GM23338 (cell line): ENCODE measurements at places on chromosomes 12 and 14. TPM values are rescaled to one million over a fixed set of nuclear protein-coding genes. Genes with fewer than 3 reads are reported as not detected.

- DNase-seq: no peak
These were observed 37.3 kb downstream of the GPR135 start for GRCh38 chr14:59427653-59428580.

DNA sequence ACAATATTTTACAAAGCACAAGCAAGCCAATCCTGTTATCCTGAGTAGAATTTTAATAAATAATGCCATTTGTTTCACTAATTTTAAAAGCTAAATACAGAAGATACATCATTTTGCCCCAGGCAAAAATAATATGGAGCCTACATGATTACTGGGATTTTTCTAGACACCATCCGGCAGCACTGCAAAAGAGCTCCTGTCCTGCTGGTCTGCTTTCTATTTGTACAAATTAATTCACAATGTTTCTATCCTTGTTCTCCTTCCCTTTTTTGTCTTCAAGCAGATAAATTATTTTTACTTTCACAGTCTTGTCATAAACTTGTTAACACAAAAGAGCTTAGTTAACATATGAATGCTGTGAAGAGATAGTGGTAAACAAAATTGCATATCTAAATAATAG lies 4.6 kb downstream of the SIX1 start:
- no peak for DNase-seq

- DNase-seq: no peak
These were observed 5.8 kb downstream of the RAB21 start for GRCh38 chr12:71760471-71760870.

GRCh38 chr12:20931894-20932293 lies 121.4 kb downstream of the SLCO1B3 start:
- peak; percentile 1 for DNase-seq

DNA sequence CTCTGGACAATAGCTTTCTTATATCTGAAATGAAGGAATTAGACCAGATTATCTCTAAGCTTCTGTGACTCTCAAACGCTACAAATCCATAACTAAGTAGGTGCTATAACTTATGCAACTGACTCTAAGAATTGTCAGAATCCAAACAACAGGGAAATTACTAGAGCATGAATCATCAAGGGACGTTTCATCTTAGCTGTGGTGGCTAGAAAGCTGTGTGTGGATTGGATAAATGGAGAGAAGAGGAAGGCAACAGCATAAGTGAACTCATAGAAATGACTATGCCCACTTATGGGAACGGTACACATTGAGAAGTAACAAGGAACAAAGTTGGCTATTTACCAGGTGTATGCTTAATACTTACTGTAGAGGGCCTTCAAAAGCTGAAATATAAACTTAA lies 96.0 kb upstream of the NEDD1 start:
- DNase-seq: no peak

- no peak for DNase-seq
These were observed 13.6 kb upstream of the TEX22 start for GRCh38 chr14:105384605-105385321.

- DNase-seq: peak; percentile 86
These were observed 40.5 kb downstream of the SLC2A14 start for GRCh38 chr12:7832059-7832696.

DNA sequence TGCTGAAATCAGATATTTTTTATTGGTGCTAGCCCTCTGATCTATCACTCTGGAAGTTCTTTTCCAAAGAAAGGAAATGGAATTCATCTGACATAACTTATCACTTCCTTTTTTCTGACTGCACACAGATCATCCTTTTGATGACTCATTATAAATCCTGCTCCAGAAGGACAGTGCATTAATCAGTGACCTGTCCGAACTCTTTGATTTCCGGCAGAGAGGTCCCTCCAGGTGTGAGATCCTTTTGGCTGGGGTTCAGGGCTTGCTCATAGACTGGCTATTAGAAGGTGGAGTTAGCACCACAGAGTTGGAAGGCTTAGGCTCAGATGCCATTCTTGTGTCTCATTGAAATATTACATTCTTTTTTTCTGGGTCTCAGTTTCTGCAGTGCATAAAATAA lies 328.2 kb downstream of the ZFP36L1 start:
- DNase-seq: no peak

GRCh38 chr12:74337951-74338350 lies 199.7 kb upstream of the ATXN7L3B start:
- no peak for DNase-seq

DNA sequence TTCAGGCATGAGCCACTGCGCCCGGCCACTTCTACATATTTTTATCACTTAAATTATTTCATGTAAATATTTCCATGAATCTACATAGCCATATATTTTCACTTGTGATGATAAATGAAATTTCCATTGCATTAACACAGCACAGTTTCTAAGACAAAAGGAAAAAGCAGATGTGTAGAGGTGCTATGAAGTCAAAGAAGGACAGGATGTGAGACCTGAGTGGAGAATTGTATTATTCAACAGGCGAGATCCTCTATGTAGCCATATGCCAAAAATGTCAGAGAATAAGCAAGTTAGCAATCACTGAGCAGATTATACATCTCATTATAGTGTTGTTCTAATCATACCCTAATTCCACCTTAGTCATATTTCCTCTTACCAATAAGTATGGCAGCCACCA lies 38.1 kb downstream of the ATF7 start:
- no peak for DNase-seq

DNA sequence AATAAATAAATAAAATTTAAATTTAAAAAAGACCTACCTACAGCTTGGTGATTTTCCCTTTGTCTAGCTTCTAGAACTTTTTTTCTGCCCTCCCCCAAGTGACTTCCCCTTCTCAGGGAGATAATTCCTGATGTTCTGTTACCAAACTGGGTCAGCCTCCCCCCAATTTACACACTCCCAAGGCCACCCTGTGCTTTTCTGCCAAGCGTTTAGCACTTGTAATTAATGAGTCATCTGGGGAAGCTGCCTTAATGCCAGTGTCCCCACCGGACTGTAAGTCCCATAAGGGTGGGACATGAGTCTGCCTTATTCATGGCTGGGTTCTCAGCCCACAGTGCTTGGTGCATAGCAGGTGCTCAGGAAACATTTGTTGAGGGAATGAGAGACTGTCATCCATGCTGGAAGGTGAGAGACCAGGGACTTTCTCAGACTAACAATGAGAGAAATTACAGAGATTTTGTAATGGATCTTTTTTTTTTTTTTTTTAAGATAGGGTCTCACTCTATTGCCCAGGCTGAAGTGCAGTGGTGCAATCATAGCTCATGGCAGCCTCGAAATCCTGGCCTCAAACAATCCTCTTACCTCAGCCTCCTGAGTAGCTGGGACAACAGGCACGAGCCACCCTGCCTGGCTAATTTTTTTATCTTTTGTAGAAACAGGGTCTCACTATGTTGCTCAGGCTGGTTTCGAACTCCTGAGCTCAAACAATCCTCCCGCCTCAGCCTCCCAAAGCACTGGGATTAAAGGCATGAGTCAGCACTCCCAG lies 106.8 kb downstream of the PHETA1 start:
- DNase-seq: no peak

DNA sequence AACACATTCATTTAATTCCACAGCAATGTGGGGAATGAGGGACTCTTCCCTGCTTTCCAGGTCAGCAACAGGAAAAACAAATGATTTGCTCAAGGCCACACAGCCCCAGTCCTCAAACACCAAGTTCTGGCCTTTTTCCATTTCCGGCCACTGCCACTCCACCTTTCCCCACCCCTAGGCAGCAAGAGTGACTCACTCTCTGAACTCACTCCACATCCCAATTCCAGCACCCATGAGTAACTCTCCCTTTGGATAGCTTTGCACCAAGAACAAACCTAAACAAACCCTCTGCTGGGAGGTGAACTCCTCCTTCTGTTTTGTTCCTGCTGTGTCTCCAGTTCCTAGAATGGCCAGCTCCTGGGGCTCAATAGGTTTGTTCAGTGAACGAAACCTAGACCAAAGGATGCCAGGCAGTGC lies 30.4 kb upstream of the PLEKHG6 start:
- no peak for DNase-seq

- DNase-seq: peak; percentile 70
These were observed 6.0 kb upstream of the LRP6 start for GRCh38 chr12:12272869-12273268.

GRCh38 chr12:40327535-40327934 lies 102.7 kb downstream of the LRRK2 start:
- no peak for DNase-seq

DNA sequence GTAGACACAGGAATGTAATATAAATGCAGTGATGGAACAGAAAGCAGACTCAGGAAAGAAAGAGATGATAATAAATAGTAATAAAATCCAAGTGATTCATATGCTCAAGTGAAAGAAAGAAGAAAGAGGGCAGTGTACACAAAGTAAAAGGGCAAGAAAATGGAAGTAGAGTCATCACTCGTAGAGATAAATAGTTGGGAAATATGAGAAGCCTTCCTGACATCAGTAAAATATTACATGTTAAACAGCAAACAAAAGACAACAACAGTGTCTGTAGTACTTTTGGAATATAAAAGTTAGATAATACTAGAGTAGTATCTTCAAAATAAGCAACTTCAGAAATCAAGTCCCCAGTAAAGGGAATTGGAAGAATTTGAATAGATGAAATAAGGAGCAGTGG lies 412.3 kb downstream of the RAD51B start:
- no peak for DNase-seq

GRCh38 chr12:98757455-98757854 lies 112.4 kb downstream of the APAF1 start:
- DNase-seq: no peak

DNA sequence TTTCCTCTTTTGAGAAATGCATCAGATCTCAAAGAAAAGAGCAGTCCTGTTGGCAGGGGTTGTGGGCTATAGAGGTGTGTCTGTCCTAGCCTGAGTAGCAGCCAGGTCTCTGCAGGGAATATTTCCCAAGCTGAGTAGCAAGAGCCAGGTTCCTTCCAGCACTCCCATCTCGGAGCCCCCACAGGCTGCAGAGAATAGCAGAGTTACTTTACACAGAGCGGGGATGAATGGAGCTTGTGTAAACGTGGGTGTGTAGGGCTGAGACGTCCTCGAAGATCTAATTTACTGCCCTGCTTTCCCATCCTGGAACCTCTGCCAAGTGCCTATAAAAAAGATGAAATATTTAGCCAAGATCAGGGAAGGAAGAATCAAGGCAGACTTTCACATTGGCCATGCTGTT lies 156.6 kb downstream of the TSPAN9 start:
- DNase-seq: no peak

GRCh38 chr12:30622509-30622908 lies 73.2 kb downstream of the IPO8 start:
- no peak for DNase-seq

GRCh38 chr14:54046250-54046649 lies 89.6 kb upstream of the BMP4 start:
- no peak for DNase-seq

- no peak for DNase-seq
These were observed 3.4 kb downstream of the KANSL2 start for GRCh38 chr12:48678551-48679185.

DNA sequence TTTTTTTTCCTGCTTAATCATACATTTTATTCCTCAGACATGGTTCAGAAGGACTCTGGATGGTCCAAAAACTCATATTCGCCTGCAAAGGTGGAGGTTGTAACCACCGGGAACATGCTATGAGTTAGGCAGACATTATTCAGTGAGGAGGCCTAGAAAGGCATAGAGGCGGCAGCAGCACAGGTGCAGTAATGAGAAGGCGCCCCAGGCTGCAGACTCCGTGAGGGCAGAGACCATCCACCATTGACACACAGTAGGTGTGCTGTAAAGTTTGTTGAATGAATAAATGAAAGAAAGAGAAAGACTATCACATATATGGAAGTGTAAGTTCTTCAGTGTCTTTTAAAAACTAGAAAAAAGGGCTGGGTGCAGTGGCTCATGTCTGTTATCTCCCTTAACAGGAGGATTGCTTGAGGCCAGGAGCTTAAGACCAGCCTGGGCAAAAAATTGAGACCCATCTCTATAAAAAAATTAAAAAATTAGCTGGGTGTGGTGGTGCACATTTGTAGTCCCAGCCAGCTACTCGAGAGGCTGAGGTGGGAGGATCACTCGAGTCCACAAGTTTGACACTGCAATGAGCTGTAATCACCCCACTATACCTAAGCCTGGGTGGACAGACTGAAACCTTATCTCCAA lies 34.5 kb upstream of the PTGR2 start:
- no peak for DNase-seq

- DNase-seq: peak; percentile 25
These were observed 97.7 kb downstream of the RMST start for GRCh38 chr12:97560350-97560749.

DNA sequence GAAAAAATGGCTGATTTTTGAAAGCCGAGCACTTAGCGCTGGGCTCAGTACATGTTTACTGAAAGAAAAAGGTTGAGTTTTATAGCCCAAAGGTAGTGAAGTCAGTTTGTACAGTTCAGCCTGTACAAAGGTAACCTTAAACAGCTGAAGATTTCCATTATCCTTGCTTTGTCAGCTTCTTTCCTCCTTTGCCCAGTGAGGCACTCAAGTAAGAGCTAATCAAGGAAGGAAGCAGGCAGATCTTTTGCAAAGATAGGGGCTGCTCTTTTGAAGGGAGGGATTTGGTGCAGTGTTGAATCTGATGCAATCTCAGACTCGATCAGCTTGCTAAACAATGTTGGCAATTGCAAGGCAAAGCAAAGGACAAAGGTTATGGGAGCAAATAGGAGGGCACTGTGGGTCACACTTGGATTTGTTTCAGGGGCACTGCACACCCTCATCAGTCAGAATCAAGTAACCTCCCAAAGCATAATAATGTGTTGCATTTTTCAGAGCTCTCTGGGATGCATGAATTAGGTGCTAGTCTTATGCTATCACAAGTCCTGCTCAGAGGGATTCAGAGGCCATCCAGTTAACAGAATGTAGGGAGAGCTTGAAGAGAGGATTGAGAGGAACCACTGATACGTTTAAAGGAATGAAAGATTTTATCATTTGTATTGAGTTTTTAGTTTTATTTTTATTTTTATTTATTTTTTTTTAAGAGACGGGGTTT lies 44.4 kb downstream of the ANO6 start:
- DNase-seq: no peak

DNA sequence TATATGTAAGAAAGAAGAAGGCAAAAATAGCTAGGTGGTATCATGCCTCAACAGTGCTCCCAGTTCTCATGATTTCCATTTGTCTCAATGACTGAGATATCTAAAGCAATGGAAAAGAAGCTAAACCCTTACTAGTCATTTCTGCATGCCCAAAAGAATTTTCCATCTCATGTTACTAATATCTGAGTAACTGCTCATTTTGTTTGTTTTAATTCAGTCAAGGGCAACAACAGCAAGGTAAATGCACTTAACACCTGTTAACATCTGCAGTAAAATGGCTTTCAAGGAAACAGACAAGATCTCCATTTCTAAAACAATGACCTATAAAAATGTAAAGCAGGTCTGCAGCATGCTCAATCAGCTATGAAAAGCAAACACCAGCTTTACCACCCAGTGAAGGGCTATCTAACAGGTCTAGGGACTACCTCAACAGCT lies 19.4 kb upstream of the SELPLG start:
- DNase-seq: no peak

Gene SLC4A8
- polyA plus RNA-seq: 4.6 and 7.6 TPM in 2 replicates

Gene PLEK2
- polyA plus RNA-seq: 0.61 and 2.2 TPM in 2 replicates

Gene LIN7A
- 5.7 and 6.2 TPM in 2 replicates for polyA plus RNA-seq

Gene MUCL1
- polyA plus RNA-seq: not detected in 2 replicates

Gene ARHGEF40
- polyA plus RNA-seq: 17.7 and 21.5 TPM in 2 replicates

Gene ESR2
- polyA plus RNA-seq: 0.35 and 0.58 TPM in 2 replicates

Gene MYF6
- not detected in 2 replicates for polyA plus RNA-seq
